Inflammatory macrophage treated with lipopolysaccharide for 4 hours (primary cell): ENCODE measurements at places on chromosomes 3 and 15.

DNA sequence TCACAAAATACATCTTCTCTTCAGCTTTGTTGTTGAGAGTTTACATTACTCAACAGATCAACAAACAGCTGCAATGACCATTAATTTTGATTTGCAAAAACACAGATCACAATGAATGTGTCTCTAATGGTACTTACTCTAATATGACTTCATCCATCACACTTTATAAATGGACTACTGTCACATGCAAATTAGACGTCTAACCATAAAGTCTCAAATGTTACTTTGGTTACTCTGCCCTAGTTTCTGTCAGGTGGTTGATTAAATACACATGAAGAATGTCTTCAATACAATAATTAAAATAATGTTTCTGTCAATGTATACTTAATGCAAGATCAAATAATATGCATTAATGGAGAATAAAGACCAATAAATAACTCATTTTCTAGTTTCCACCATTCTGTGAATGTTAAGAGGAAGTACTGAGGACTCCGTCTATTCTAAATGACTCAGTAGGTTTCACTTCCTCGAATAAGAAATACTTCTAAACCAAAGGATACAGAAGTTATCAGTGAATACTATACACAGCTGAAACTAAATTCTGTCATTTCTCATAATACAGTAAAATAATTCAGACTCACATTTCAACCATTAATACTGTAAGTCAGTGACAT lies 145.8 kb downstream of the CBLB start:
- peak; percentile 90 for DNase-seq

- DNase-seq, result no peak
Measured at GRCh38 chr3:181739628-181740027, 27.9 kb downstream of the SOX2 start.

- DNase-seq, result peak; percentile 100
Measured at GRCh38 chr3:23748398-23749110, 57.2 kb upstream of the UBE2E1 start.

DNA sequence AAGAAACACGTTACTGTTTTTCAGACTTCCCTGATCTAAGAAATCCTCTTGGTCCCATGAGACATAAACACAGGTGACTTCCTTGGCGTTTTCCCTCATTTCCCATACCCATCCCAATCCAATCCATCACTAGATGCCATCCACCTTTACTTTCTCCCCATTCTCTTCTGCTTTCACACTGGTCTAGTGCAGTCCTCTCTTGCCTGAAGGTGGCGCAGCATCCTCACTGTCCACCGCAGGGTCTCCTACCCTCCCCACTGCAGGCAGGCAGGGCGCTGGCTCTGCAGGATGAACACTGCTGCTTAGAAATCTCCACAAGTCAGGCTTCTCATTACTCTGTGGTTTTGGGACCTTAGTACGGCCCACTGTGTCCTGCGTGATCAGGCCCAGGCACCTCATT lies 58.2 kb downstream of the RAB7A start:
- DNase-seq, result no peak

DNA sequence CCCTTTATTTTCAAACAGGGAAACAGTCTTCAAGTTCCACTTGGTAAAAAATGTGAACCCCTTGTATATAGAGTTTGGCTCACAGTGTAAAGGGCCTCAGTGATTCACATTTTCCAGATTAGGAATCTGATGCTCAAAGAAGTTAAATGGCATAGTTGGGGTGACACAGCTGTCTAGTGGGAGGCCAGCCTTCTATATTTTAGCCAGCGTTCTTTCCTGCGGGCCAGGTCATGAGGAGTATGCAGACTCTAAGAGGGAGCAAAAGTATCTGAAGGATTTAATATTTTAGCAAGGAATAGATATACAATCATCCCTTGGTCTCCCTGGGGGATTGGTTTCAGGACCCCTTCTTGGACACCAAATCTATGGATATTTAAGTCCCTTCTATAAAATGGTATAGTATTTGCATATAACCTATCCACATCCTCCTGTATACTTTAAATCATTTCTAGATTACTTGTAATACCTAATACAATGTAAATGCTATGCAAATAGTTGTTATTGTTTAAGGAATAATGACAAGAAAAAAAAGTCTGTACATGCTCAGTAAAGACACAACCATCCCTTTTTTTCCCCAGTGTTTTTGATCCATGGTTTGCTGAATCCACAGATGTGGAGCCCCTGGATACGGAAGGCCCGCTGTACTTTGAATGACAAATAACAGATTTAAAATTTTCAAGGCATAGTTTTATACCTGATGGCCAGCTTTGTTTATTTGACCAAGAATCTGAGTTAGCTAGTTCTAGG lies 7.0 kb downstream of the B2M start:
- no peak for DNase-seq

DNA sequence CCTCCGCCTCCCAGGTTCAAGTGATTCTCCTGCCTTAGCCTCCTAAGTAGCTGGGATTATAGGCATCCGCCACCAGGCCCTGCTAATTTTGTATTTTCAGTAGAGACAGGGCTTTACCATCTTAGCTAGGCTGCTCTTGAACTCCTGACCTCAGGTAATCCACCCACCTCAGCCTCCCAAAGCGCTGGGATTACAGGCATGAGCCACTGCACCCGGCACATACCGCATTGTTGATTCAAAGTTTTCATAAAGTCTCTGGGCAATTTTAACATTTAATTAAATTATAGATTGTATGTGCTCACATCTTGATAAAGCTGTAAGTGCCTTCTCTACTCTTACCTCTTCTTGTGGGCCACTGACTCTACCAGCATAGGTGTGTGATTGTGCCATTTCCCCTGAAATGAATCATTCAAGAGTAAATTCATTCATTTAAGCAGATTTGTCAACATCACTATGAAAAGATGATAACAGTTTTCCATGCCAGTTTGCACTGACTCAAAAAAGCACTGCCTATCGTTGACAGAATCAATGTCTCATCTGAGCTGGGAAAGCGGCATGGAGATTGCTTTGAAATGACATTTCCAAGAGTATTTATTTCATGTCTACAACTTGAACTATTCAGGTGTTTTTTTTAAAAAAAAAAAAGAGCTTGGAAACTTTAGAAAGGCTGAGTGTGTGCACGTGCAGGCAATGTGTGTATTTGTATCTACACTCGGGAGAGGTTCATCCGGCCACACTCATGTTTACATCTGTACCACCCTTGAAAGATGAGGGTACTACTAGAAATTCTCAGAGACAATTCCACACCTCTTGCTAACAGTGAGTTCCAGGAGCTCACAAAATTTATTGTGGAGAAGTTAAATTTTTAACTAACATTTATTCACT lies 3.5 kb downstream of the BCL2A1 start:
- peak; percentile 55 for DNase-seq

DNA sequence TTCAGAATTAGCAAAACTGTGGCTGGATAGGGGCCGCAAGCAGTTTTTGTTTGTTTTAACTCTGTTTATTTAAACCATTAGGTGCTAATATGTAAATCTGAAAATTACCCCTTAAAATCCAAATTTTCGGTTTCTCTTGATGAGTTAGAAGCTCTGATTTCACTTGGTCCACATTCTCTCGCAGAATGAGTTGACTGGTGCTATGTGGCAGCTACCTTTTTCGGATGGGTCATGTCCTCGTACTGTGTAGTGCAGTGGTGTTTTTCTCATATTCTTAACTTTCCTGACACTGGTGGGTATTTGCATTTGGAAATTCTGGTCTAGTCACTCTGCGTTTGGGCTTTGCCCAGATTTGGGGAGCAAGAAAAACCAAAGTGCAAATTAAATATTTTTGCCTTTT lies 87.1 kb downstream of the DIPK2A start:
- DNase-seq, result no peak

GRCh38 chr3:74390121-74390877 lies 224.2 kb downstream of the CNTN3 start:
- DNase-seq, result no peak
